ENCODE measurements at places on chromosomes 12 and 14.

DNA sequence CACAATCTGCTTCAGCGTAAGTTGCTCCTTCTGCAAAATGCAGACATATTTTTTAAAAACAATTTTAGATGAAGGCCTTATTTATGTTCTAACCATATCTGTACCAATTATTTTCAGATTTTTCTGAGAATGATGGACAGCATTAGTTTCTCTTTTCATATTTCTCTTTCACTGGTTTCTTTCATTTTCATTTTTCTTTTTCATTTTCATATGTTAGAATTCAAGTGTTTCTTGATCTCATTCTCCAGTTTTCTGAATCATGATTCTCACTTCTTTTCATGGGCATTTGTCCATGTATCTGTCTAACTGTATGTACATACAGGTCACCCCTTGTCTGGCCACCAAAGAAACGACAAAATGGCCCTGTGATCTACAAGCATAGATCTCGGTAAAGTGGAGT lies 346.6 kb downstream of the NAV3 start:
- no peak for DNase-seq

GRCh38 chr12:119363490-119363889 lies 29.0 kb downstream of the CCDC60 start:
- DNase-seq = no peak

- no peak for DNase-seq
Observed at GRCh38 chr12:18580706-18581105, 157.1 kb downstream of the PLCZ1 start.

- no peak for DNase-seq
Observed at GRCh38 chr12:54294953-54295566, 5.8 kb downstream of the NFE2 start.

DNA sequence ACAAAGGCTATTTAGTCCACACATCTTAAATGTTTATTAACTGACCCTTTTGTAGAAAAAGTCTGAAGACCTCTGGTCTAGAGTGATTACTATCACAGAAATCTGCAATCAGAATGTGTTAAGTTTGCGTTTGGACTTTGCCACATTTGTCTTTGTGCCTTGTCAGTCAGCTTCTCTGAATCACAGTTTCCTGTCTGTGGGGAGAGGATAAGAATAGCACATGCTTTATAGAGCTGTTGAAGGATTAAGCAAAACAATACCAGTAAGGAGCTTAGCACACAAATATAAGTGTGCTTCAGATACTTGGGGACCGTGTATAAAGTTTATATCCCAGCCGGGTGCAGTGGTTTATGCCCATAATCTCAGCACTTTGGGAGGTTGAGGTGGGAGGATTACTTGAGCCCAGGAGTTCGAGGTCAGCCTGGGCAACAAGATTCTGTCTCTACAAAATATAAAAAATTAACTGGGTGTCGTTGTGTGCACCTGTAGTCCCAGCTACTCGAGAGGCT lies 63.0 kb upstream of the BTG1 start:
- DNase-seq = peak; percentile 58

- DNase-seq = no peak
Observed at GRCh38 chr14:56126637-56126913, 8.4 kb downstream of the PELI2 start.

DNA sequence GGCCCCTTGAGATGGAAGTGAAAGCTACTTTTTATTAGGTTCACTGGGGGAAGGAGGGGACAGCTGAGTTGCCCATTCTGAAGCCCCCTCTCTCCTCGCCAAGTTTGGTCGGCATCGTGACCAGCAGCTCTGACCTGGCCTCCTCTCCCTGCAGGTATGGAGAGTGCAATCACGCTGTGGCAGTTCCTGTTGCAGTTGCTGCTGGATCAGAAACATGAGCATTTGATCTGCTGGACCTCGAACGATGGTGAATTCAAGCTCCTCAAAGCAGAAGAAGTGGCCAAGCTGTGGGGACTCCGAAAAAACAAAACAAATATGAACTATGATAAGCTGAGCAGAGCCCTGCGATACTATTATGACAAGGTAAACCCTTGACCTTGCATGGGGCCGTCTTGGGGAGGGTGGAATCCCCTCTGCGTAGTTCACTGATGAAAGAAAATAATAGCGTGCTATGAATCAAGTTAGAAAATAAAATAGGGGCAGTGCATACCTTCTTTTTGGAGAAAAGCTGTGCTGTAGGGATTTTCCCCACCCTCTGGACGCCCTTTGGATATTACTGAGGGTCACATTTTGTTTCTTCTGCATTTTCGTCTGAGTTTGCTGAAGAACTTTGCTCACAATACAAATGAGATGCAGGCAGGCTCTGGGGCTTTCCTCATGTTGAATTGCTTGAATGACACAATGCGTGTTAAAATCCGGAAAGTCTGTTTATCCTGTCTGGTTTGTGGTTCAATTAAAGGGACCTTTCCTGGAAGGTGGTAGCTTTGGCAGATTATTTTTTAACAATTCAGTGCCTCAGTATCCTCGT lies 29.4 kb downstream of the ELK3 start:
- no peak for DNase-seq

GRCh38 chr12:91343010-91343409 lies 160.4 kb upstream of the DCN start:
- no peak for DNase-seq

DNA sequence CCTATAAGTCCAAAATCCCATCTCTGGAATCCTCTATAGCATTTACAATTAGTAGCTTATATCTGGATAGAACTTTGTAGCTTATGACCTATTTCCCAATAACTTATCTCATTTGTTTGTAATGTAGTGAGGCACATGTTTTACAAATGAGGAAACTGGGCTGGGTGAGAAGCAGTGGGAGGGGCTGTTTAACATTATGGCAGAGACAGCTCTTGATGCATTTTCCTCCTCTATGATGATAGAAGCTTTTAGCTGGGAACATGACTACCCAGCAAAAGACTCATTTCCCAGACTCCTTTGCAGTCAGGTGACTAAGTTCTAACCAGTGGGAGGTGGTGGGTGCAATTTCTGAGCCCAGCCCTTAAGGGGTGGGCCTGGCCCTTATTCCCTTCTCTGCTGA lies 179.7 kb downstream of the TTC8 start:
- DNase-seq = no peak

DNA sequence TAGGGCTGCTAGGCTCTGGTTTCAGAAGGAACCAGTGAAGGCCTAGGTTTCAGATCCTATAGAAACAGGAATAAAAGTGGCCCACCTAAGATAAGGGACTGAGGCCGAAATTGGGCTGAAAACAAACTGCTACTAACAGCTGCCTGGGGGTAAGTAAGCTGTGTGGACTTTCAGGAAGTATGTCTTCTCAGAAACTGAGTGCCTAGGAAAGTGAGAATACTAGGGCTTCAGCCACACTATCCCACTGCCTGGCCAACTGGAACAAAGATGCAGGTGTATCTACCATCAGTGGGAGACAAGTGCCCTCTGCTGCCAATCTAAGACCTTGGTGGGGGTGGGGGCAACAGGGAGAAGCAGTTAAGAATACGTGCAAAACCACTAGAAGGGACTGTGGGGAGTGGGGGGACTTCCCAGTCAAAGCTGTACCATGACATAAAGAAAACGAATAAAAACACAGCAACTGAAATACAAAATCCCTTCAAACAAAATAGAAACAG lies 82.5 kb downstream of the MED13L start:
- peak; percentile 65 for DNase-seq

- no peak for DNase-seq
Observed at GRCh38 chr14:57266065-57266464, 2.6 kb downstream of the EXOC5 start.

- DNase-seq = no peak
Observed at GRCh38 chr12:56928262-56928661, 5.9 kb downstream of the SDR9C7 start.

GRCh38 chr14:94162466-94162865 lies 11.7 kb upstream of the PPP4R4 start:
- no peak for DNase-seq

GRCh38 chr12:101792046-101792931 lies 38.5 kb downstream of the GNPTAB start:
- no peak for DNase-seq

GRCh38 chr12:91357381-91357780 lies 174.8 kb upstream of the DCN start:
- DNase-seq = no peak

- DNase-seq = no peak
Observed at GRCh38 chr12:114368685-114369452, 37.1 kb downstream of the TBX5 start.

GRCh38 chr14:35940291-35940690 lies 114.2 kb downstream of the BRMS1L start:
- DNase-seq = no peak

DNA sequence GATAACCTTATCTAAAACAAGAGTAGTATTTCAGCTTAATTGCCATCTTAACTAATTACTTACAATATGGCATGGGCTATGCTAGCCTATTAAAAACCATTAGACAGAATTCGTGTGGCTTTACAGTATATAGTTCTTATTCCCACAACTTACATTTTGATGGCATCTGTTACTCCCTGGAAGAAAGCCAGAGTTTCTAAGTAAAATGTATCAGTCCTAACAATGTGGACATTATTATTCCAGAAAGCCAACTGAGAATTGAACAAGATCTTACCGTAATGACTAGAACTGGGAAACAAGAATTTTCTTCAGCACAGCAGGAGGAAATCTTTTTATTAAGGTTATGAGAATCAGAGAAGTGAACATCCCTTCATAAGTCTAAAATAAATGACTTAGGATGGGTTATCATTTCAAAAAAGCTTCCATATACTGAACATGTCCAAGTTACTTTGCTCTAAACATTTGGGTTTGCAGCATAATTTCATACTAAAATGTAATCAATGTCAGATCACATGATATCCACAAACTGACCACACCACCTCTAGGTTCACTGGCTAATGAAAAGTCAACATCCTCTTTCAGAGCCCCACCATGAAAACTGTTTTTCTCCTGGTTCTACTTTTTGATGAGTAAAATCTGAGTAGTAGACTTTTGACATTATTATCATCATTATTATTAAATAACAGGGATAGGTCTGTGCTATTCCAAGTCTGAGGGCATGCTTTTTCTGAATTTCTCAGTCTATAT lies 179.7 kb downstream of the SSPN start:
- DNase-seq = no peak

- no peak for DNase-seq
Observed at GRCh38 chr14:99575043-99576023, 28.7 kb downstream of the CCDC85C start.

- DNase-seq = no peak
Observed at GRCh38 chr12:32034045-32034444, 72.6 kb upstream of the BICD1 start.

DNA sequence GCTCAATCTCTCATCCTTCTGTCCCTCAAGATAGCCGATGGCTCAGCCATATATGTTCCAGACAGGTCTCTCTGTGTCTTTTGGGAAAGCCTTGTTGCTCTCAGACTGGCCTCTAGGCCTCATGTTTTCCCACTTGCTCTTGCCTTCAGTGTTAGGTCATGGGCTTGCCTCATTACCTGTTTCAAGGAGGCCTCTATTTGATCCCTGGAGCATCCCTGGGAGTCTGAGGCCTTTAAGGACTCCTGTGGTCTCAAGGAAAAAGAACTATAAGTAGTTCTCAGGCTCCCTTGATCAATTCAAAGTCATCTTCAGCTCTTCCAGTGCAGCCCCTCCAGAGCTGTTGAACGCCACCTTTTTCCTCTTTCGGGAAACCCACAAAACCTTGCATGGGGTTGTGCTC lies 47.9 kb downstream of the NTF3 start:
- no peak for DNase-seq

- no peak for DNase-seq
Observed at GRCh38 chr14:61211476-61212255, 69.5 kb downstream of the TMEM30B start.

- no peak for DNase-seq
Observed at GRCh38 chr12:131093971-131094830, 140.5 kb downstream of the ADGRD1 start.

DNA sequence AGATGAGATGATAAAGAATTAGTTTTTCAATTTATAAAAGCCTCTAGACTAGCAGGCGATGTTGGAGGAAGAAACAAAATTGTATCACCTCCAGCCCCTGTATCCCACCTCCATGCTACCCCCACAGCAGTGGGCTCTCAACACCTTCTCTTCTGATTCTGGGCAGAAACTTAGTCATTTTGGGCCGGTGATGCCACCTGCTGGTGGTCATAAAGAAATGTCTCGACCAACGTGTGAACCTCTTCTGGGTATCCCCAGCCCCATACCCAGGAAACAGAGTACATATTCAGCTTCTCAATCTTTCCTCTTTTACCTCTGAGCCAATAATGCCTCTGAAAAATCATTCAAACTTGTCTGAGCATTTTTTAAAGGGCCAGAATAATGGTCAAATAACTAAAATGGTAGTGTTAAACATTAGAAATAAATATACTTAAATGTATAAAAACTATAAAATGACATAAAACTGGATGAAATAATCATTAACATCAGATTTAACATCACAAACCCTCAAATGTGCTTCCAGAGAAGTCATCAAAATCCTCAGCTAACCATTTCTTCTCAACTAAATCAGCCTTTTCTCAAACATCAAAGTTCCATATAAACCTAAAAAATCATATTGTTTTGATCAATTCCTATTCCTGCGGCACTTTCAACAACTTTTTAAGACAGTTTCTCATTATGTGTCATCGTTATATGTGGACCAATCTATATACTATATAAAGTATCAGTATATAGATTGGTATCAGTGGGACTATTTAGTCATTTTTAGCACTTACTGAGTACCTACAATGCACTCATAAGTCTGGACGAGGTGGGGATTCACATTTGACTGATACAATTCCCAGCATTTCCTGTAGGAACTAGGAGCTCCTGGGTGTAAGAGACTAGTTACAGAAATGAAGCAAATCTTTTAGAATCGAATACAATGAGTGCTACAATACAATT lies 69.4 kb downstream of the ATXN2 start:
- peak; percentile 69 for DNase-seq

Data from CD4-positive, alpha-beta T cell treated with Interleukin-1 beta for 1 hour (primary cell).